ENCODE measurements at places on chromosomes 2 and 18.
A peak's percentile ranks its signal among the peaks of the same experiment; 100 is the strongest.

GRCh38 chr2:61356261-61356957, 114.5 kb downstream of the USP34 start:
- no peak for DNase-seq

- no peak for DNase-seq
Measured at GRCh38 chr2:100018341-100019193, 123.8 kb downstream of the AFF3 start.

DNA sequence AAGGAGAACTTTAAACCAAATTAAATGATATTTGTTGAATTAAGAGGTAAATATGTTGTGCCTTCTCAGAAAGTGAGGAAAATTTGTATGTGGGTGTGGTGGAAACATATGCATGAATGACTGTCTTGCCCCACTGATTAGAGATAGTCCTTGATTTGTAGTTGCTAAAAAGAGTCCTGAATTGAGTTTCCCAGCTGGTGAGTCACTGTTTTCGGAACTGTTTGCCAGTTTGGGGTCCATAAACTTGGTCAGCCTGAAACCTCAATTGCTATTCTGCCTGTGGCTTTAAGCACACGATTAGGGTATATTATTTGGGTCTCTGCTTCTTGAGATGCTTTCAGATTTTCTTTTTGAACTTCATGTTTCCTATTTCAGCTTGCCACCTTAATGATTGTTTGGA, 53.3 kb downstream of the PIKFYVE start:
- no peak for DNase-seq

- no peak for DNase-seq
Measured at GRCh38 chr18:77361382-77361781, 111.7 kb downstream of the GALR1 start.

DNA sequence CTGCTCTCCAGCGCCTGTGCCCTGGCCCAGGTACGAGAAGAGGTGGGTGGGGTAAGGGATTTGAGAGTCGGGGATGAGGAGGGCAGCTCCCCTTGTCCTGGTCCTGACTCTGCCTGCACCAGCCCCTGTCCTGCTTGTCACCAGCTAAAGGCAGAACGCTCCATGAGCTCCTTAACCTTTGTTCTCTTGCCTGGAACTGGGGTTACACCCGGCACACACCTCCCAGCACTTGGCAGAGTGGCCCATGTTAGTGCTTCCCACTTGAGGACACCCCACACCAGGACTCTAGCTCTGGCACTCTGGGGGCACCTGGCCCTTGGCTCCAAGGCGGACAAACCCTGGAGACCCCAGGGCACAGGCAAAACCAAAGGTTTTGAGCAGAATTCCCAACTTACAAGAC, 19.2 kb downstream of the ANO7 start:
- no peak for DNase-seq

GRCh38 chr2:18871430-18871829, 282.1 kb upstream of the NT5C1B start:
- peak; percentile 32 for DNase-seq

- no peak for DNase-seq
Measured at GRCh38 chr18:46028536-46028891, 43.5 kb downstream of the PSTPIP2 start.

- peak; percentile 11 for DNase-seq
Measured at GRCh38 chr2:38509314-38509946, 93.3 kb downstream of the HNRNPLL start.

DNA sequence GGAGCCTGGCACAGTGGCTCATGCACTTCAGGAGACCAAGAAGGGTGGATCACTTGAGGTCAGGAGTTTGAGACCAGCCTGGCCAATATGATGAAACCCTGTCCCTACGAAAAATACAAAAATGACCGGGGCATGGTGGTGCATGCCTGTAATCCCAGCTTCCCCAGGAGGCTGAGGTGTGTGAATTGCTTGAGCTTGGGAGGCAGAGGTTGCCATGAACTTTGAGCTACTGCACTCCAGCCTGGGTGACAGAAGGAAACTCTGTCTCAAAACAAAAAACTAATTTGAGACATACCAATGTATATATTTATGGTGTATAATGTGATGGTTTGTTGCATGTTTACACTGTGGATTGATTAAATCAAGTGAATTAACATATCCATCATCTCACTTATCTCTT, 21.8 kb upstream of the ZNF512 start:
- no peak for DNase-seq
